ENCODE measurements at places on chromosomes 16 and 17.
A peak's percentile ranks its signal among the peaks of the same experiment; 100 is the strongest.

DNA sequence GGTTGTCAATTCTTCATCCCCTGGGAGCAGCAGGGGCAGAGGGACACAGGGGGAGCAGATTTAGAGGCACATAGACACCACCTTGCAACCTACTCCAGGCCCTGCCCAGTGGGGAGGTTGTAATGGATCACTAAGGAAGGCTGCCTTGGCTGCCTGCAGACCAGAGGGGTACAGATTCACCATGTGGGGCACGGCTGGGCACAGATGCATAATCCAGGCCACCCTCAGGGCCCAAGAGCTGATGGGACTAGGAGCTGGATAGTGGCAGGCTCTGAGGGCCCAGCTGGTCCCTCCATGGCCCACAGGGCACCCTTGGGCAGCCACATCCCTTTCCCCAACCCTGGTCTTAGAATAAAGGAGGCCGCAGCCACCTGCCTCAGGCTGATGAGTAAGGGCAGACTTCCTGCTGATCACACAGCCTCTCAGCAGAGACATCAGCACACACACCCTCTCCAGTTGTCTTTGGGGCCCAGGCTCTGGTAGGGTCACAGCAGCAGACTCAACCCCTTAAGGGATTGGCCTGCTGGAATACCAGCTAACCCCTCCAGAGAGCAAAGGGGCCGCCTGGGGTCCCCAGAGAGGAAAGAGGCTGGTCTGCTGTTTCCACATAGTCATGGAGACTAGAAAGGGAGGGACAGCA is 224.9 kb downstream of the GSG1L start:
- no peak for DNase-seq

GRCh38 chr17:41818024-41818423 is 5.2 kb downstream of the FKBP10 start:
- DNase-seq: no peak

- DNase-seq: no peak
These were observed 22.8 kb downstream of the COX11 start for GRCh38 chr17:54945671-54946070.

DNA sequence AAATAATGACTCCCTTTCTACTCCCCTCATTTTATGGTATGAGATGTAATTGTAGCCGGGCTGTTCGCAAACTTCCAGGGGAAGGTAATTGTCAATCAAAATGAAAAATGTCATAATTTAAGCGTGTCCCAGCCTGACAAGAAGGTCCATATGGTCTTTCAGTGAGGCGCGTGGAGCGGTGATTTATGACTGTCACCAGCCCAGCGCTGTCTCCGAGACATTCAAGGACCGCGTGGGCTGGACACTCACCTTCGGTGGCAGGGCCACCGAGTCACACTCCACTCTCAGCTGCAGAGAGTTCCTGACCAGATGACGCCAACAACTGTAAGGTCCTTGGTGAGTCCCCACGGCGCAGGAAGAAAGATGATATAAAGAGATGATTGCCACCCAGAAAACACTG is 157.7 kb upstream of the TNRC6C start:
- no peak for DNase-seq

GRCh38 chr17:68423251-68423650 is 34.0 kb downstream of the WIPI1 start:
- no peak for DNase-seq

- DNase-seq: peak; percentile 61
These were observed 12.1 kb upstream of the TBX21 start for GRCh38 chr17:47720754-47721533.

DNA sequence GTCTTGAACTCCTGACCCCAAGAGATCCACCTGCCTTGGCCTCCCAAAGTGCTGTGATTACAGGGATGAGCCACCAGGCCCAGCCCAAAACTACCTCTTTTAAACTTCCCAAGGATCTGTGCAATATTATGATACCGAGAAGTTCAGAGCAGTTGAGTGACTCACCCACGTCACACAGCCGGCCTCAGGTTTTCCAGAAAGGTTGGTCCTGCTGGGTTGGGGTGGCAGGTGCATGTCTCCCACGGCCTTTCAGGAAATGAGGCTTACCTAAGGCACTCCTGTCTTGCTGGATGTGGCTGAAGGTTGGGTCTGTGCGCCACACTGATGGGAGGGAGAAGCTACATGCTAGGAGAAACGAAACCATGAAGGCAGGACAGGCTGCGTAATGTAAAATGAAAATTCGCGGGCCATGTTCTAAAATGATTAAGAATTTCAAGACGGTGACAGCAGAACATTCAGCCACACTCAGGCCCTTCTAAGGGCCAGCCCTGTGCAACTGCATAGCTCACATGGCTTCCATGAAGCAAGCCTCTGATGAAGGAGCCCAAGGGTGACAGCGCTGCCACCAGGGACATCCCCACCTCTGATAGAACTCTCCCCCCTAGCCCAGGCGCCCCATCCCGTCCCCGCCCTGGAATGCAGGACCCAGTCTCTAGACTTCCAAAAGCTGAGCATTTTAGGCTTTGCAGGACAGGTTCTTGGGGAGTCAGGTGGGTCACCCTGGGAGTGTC is 6.6 kb upstream of the GLIS2 start:
- no peak for DNase-seq

- no peak for DNase-seq
These were observed 32.4 kb downstream of the CLTC start for GRCh38 chr17:59652119-59652518.

DNA sequence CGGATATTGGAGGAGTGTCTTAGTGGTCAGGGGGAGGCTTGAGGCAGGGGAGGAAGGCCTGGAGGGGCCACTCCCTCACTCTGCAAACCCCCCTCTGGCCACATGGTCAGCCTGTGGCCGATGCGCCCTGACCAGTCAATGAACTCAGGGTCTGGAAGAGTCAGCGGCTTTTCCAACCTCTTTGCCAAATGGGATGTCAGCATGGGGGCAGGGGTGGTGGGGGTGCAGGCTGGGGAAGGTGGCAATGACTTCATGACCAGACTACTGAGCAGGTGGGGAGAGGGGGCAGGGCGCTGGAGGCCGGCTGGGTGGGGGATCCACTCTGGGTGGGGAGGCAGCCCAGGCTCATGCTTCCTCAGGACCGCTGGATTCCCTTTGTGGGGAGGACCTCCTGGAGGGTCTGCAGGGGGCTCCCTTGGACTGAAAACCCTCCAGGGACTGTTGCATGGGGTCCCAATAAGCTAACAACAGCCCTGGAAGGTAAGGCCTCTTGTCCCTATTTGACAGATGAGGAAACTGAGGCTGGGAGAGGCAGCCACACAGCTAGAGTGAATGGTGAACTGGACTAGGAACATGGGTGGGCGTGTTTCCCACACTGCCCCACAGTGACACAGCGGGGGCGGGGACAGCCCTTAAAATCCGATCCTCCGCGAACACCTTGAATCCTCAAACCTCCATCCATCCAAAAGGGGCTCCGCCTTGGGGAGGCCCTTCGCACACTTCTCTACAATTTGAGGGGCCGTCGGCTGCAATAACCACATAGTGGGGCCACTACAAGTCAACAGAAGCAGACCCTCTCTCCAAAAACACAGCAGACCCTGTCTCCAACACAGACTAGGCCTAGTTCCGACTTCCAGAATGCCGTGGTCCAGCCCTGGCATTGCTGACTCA is 81.0 kb upstream of the TOB1 start:
- peak; percentile 7 for DNase-seq

GRCh38 chr17:31582151-31582907 is 190.9 kb downstream of the RAB11FIP4 start:
- DNase-seq: peak; percentile 74

DNA sequence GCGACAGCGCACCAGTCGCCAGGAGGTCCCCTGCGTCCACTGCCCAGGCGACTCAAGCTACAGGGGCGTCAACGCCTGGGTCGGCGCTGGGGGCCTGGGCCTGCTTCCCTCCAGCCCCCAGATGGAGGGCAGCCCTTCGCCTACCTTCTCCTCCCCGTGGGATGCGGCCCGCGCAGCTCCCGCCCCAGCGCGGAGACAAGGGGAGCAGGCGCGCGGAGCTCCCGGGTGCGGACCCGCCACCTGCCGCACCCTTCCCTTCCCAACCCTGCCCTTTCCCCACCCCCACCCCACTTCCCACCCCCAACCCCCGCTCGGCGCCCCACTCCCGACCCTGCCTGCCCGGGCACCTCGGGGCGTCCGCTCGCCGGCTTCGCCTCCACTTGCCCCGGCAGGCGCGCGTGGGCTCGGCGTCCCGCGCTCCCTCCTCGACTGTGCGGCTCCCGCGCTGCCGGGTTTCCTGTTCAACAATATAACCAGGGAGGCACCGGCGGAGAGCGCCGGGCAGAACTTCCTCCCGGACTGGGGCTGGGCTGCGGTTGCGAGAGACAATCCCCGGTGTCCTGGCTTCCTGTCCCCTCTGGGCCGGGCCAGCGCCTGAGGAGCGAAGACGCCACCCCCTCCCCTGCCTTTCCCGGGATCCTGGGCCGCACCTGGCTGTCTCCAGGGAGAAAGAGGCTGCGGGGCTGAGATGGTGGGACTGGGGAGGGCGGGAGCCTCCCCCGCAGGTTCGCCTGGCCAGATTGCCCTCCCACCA is at the start of gene ARHGAP27:
ARHGAP27 (minus strand) TSS at position 466 of the 754 bp plus-strand sequence. CDS start 2,591 bp downstream, outside the sequence.
- DNase-seq: no peak

GRCh38 chr16:73125850-73126524 is 78.1 kb upstream of the ZFHX3 start:
- no peak for DNase-seq

- DNase-seq: no peak
These were observed 22.7 kb downstream of the RNF43 start for GRCh38 chr17:58394534-58395223.

- DNase-seq: no peak
These were observed 8.4 kb downstream of the HSDL1 start for GRCh38 chr16:84136331-84137125.

- no peak for DNase-seq
These were observed 11.6 kb downstream of the WDR59 start for GRCh38 chr16:74973304-74973703.

- no peak for DNase-seq
These were observed 7.9 kb downstream of the MPV17L start for GRCh38 chr16:15403392-15403995.

- DNase-seq: no peak
These were observed 96.7 kb upstream of the XYLT1 start for GRCh38 chr16:17567455-17567854.

GRCh38 chr17:81552244-81553017 is at the start of gene FAAP100:
Gene FAAP100, minus strand, starts transcription at chr17:81552353. Its CDS starts 23 bp downstream, at chr17:81552330.
- peak; percentile 98 for DNase-seq

- DNase-seq: no peak
These were observed 167.6 kb downstream of the MRTFB start for GRCh38 chr16:14238756-14239155.

- no peak for DNase-seq
These were observed 6.0 kb upstream of the LPCAT2 start for GRCh38 chr16:55502801-55503366.

DNA sequence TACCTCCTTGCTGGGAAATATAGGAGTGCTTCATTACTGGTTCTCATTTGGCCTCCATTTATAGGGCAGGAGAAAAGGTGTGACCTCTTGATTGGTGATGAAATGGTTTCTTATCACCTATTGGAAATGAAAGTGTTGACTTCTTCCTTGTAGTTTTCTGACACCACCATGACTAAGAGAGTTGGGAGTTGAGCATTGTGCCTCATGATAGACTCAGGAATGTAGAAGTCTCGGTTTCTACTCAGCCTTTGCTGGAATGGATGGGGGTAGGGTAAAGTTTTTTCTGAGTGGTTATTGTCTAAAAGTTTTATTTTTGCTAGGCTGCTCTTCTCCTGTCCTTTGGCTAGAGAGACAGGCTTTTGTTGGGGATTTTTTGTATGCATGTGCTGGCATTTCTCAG is 117.4 kb downstream of the PHKB start:
- no peak for DNase-seq

GRCh38 chr17:72600934-72601333 is 480.1 kb downstream of the SOX9 start:
- DNase-seq: no peak

DNA sequence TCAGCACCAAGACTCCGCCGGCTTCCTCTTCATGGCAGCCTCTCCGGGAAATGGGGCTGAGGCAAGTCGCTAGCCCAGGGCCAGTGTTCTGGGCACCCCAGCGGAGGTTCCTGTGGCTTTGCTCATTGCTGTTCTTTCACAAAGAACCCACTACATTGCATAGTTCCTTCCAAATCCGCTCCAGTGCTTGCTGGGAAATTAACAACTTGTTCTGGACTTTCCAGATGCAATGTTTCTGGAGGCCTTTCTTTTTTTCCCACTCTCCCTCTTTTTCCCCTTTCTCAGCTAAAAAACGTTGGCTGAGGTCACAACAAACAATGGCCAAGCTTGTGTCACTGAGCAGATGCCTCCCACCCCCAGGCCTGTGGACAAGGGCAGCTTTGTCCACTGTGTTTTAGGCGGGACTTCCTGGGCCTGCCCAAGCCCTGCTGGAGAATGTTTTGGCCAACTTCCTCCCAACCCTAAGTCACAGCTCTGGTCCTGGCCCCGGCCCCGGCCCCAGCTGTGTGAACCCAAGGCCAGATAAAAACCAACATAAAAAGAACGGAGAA is 131.5 kb upstream of the RCVRN start:
- DNase-seq: no peak

- no peak for DNase-seq
These were observed 20.3 kb downstream of the ANKRD40 start for GRCh38 chr17:50687200-50688066.

- no peak for DNase-seq
These were observed 31.8 kb upstream of the APPBP2 start for GRCh38 chr17:60557805-60558204.

DNA sequence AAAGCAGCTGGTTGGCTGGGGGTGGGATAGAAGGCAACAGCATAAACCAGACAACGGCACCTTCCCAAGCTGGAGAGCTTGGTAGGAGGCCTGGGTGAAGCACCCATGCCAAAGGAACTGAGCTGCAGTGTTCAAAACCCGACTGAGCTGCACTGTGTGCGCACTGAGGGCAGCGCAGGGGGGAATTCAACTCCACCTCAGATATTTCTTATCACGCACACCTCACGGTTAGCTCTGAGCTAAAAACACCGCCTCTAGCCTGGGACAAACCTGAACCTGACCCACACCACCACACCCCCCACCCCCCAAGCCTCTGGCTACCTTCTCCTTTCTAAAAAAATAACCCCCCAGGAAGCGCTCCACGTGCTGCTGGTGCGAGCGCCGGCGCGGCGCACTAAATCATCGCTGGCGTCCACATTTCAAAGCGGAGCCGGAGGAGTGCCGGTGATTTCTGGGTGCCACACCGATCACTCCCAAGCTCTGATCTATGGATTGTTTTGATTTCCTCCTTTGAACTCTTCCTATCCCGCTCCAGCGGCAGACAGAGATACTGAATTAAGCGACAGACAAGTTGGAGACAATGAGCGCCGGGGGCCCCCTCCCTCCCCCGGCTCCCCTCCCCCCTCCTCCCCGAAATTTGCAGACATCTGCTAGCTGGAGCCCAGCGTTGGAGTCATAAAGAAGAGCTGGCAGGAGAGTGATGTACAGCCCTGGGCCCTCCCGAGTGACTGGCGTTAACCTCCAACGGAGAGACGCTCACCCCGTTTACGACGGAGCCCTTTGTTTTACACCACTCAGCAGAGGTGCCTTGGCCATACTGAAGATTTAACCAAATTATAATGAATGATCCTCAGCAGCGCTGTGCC is 85.0 kb downstream of the NOG start:
- no peak for DNase-seq

GRCh38 chr16:5738586-5738985 is 641.0 kb upstream of the EEF2KMT start:
- no peak for DNase-seq

- DNase-seq: no peak
These were observed 16.4 kb upstream of the CLEC18A start for GRCh38 chr16:69934751-69935150.

GRCh38 chr17:27797390-27798091 is 2.8 kb downstream of the NOS2 start:
- DNase-seq: no peak

Measured in GM20000 (cell line).